ENCODE measurements at places on chromosomes 12 and 14. TPM values are rescaled to one million over a fixed set of nuclear protein-coding genes. Genes with fewer than 3 reads are reported as not detected.

The HRK gene
- 0.37 TPM for total RNA-seq

DNA sequence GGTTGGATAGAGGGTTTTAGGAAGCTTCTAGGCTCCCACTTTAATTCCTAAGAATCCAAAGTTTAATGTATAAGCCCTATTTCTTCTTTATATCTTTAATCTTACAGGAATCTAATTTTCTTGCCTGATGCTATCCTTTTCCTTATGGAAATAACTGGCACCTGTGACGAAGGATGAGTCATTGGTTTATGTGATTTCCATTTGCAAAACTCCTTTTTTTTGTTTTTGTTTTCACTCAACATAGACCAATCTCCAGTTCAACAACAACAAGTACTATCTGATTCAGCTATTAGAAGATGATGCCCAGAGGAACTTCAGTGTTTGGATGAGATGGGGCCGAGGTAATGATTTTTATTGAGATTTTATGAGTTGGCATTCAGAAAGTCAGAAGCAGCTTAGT is 6.8 kb downstream of the PARP2 start:
- no peak for DNase-seq

The P3H3 gene
- 45.3 TPM for total RNA-seq

The ASCL4 gene
- total RNA-seq = not detected

The CLEC6A gene
- not detected for total RNA-seq

DNA sequence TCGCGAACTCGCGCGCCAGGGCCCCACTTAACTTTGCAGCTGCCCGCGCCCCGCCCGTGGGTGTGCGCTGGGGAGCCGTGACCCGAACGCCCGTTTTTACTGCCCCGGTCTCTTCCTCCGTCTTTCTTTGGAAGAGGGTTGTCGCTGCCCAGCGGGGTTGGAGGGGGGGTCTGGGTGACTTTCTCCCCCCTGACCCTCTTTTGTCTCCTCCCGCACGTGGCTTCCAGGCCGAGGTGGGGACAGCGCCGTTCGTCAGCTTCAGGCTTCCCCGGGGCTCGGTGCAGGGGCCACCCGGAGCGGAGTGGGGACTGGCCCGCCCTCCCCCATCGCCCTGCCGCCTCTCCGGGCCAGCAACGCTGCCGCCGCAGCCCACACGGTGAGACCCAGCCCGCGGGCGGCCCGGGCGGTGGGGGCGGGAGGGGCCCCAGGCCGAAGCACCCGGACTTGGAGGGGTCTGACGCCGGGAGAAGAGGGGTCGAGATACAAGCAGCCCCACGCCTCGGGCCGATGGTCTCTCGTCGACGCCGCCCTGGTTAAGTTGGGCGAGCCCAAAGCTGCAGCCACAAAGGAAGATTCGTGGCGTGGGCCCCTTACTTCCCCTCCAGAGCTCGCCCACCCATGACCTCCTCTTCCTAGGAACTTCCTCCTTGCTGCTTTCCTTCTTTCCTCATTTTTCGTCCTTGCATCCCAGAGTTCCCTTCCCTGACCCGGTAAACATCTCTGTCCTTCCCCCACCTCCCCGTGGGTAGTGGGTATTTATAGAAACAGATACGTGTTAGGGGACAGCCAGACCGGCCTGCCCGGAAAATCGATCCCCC is 1.2 kb downstream of the DYRK2 start:
- DNase-seq = peak; percentile 29

- no peak for DNase-seq
Observed at GRCh38 chr14:29814156-29815015, 113.3 kb downstream of the PRKD1 start.

GRCh38 chr12:4807116-4807783 is 87.0 kb downstream of the GALNT8 start:
- no peak for DNase-seq

DNA sequence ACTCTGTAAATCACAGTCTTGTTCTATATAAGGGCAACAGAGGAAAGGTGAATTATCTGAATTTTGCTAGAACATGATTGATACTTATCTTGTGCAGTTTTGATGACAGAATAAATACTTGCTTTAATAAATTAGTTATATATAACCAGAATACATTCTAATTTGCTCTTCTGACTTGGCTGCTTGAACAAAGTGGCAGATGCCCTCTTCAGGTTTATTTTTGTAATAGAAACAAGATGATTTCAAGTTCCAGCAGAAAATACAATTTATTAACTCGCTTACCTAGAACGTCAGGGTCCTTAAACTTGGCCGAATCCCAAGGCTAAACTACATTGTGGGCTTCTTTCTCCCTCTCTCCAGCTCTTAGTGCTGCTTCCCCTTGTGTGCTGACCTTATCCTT is 57.6 kb upstream of the SSTR1 start:
- DNase-seq = no peak

DNA sequence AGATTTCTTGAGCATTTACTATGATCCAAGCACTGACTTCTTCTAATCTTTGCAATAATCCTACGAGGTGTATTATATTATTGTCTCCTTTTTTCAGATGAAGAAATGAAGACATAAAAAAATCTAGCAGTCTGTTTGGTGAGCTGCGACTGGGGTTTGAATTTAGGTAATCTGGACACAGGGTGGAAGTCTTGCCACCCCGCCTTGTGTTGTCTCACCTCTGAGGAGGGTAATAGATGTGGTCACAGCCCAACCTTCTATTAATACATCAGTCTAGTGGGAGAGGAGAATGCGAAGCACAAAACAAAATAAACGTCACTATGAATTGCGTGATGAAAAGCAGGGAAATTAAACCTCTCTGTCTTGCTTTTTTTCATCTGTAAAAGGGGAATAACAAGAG is 993.9 kb downstream of the VRK1 start:
- DNase-seq = no peak

GRCh38 chr14:89509891-89510290 is 92.9 kb upstream of the FOXN3 start:
- peak; percentile 10 for DNase-seq

The TSHR gene
- not detected for total RNA-seq

DNA sequence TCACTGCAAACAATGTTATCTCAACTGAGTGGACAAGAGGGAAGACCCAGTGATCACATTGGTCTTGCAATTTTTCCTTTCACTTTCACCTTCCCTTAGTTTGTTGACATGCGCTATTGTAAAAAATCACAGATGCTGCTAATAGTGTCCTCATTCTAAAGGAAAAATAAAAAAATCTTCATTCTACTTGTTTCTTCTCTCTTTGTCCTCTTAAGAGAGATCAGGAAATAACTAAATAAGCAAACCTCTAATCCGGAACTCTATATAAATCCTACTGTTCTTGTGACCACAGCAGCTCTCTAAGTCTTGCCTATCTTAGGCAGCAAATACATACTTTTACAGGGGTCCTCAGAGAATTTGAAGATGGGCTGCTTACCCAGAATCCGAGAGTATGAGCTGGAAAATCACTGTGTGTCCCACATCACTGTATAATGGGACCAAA is 257.7 kb downstream of the NAV3 start:
- peak; percentile 67 for DNase-seq

DNA sequence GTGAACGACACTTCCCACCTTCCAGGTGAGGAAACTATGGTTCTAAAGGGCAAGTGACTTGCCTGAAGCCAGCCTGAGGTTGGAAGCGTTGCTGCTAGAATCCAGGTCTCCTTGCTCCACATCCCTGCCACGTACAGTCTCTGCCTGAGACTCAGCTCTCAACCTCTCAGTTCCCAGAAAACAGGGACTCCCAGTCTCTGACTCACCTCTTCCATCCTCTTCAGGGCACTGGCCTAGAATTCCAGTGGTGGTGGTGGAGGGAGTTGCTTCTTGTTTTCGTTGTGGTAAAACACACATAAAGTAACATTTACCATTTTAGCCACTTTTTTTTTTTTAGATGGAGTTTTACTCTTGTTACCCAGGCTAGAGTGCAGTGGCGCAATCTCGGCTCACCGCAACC is 7.3 kb downstream of the GPR68 start:
- DNase-seq = no peak

The CLEC2B gene
- total RNA-seq = 9.4 TPM

- DNase-seq = no peak
Observed at GRCh38 chr14:90747909-90748308, 68.3 kb downstream of the TTC7B start.

GRCh38 chr12:123939716-123940626 is 32.7 kb downstream of the CCDC92 start:
- DNase-seq = no peak

The CEBPE gene
- not detected for total RNA-seq

- DNase-seq = no peak
Observed at GRCh38 chr12:24705216-24705615, 243.7 kb downstream of the BCAT1 start.

GRCh38 chr14:34693228-34693939 is 21.0 kb downstream of the CFL2 start:
- DNase-seq = peak; percentile 23

DNA sequence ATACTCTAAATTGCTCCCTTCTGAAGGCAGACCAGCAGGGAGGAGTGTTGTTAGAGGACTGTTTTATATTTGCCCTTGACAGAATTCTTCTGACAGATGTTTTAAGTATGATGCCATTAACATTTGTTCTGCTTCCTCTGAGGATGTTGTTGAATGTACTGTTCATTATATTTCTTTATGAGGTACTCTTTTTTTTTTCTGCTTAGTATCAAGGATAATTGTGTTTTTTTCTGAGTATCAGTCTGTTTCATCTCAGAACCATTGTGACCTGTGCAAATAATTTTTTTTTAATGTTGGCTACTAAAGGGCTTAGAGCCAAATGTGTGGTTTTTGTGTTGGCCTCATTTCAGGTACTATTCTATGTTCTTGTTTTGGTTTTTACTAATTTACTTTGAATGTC is 10.6 kb downstream of the METAP2 start:
- no peak for DNase-seq

- DNase-seq = no peak
Observed at GRCh38 chr14:75877884-75878283, 103.9 kb downstream of the TGFB3 start.

- DNase-seq = no peak
Observed at GRCh38 chr14:45373877-45374276, 120.9 kb upstream of the MIS18BP1 start.

DNA sequence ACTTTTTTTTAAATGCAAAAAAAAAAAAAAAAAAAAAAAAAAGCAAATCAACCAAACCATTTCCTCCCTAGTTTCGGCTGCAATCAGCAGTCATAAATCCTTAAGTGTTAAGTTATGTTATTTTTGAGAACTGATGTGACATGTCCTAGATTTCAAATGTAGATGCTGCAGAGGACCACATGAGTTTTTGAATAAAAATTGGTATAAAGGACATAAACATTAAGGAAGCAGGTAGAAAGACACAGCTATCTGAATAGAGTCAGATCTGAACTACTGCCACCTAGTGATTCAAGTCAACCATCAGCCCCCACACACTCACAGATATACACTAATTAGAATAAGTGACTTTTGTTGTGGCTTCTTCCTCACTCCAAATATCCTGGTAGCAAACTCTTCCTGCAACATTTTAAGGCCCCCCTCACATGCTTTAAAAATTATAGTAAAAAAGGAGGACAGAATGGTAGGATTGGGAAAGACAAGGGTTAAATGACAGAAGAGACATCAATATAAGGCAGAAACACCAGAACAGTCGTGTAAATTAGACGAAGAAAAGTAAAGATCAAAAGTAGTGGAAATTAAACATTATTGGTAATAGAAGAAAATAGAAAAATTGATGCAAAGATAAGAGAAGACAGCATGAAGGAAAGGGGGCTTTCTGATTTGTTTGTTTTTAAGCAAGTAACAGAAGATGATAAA is 394.5 kb upstream of the ATP2B1 start:
- peak; percentile 56 for DNase-seq

DNA sequence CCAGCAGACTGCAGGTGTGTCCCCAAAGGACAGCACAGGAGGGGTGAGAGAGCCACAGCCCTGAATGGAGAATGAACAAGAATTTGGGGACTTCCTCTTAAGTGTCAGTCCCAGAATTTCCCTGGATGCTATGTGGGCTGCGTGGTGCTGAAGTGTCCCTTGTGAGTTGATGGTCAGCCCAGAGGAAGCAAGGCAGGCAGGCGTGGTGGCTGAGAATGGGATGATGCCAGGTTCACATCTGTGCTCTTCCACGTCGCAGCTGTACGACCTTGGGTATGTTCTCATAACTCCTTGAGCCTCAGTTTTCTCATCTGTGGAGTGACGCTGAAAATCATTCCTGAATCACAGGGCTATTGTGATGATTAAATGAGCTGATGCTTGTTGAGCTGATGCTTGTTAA is 62.1 kb upstream of the GPATCH2L start:
- no peak for DNase-seq

GRCh38 chr12:64687816-64688215 is 71.4 kb downstream of the GNS start:
- DNase-seq = no peak

- DNase-seq = no peak
Observed at GRCh38 chr12:115378291-115378690, 694.3 kb upstream of the TBX3 start.

GRCh38 chr12:90512518-90512917 is 442.5 kb downstream of the CCER1 start:
- no peak for DNase-seq

DNA sequence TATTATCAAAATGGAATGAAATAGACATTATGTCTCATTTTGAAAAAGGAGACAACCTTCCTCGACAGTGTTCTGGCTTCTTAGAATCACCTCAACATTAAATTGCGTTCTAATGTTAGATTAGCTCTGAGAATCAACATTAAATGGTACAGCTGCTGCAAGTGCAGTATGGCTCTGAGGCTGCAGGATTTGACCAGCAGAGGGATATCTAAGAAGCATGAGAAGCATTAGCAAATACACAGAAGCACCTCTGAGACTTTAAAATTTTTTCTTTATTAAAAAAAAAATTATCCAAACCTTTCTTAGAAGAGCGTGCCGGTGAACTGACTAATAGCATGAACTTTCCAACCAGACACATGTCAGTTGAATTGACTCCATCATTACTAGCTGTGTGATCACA is 253.4 kb upstream of the LRIG3 start:
- peak; percentile 6 for DNase-seq

GRCh38 chr12:103905730-103906349 is 24.4 kb upstream of the HSP90B1 start:
- no peak for DNase-seq

The MIP gene
- not detected for total RNA-seq

DNA sequence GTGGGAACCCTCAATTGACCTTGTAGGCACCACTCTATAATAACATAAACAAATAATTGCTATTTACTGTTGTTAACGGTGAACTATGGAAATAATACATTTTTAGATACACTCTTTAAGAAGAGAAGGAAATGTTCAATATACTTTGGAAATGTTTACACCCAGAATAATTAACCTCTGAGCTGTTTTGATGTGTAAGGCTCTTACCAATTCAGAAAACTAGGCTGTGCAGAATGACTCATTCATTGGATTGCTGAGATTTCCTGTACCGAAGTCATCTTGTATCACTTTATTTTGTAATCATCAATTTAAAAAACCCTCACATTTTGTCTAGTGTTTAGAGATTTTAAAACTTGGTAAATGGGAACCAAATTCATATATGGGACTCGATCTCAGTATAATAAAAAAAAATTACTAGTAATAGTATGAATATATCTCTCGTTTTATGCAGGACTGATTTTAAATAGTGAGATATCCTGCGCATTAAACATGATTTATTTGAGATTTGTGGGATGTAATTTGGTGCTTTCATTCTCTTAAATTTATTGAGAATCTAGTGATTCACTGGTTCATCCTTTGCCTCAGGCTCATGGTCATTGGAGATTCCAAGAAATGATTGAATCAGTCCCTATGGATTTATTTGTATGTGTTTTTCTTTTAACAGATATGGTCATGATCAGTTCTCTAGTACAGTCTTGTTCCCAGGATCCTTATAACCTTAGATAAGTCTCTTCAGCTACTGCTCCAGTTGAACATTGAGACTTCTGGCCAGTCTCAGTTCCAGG is 3.9 kb downstream of the SAMD4A start:
- DNase-seq = peak; percentile 57

Measured in A673 (cell line).